ENCODE measurements at places on chromosomes 16 and 17.

- DNase-seq, result peak; percentile 19
Observed at GRCh38 chr17:64320613-64321553, 57.8 kb upstream of the TEX2 start.

- no peak for DNase-seq
Observed at GRCh38 chr16:68346892-68347480, 36.2 kb downstream of the PRMT7 start.

GRCh38 chr16:57373117-57373947 lies 1.0 kb downstream of the CX3CL1 start:
- DNase-seq, result no peak

GRCh38 chr17:10579270-10579669 lies 29.8 kb upstream of the MYH2 start:
- no peak for DNase-seq

- DNase-seq, result no peak
Observed at GRCh38 chr17:61496174-61496956, 44.1 kb downstream of the TBX4 start.

- DNase-seq, result no peak
Observed at GRCh38 chr16:19860166-19861041, 24.2 kb downstream of the GPRC5B start.

GRCh38 chr17:27473748-27474609 lies 17.7 kb downstream of the KSR1 start:
- peak; percentile 80 for DNase-seq

DNA sequence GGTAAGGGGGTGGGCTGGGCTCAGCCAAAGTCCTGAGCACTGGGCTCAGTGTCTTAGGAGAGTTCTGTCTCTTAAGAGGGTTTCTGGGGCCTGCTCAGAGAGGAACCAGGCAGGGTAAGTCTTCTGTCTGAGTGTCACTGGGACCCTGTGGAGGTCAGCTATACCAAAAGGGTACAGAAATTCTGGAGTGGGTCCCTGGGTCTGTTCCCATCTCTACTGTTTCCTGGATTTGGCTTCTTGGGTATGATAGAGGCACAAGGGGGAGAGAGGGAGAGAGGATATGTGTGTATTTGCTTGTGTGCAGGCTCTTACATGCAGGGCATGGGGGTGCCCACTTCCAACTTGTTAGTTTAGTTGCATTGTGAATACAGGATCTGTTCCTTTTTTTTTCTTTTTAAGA lies 1.6 kb downstream of the E2F4 start:
- no peak for DNase-seq

DNA sequence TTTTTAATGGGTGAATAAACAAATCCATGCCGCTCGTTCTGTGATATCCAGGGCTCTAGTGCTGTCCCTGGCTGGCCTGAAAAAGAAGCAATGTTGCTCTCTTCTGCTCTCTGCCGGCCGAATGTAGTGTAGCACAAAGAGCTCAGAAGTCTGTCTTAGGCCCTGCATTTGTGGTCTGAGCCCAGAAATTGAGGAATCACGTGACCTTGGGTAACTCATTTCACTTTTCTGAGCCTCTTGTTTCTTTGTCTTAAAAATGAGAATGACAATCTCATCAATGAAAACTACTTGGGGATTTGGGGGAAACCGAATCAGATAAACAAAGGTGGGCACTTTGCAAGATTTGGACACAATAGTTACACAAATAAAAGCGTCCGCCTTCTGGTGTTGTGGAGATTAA lies 381.6 kb upstream of the ASIC2 start:
- peak; percentile 12 for DNase-seq

DNA sequence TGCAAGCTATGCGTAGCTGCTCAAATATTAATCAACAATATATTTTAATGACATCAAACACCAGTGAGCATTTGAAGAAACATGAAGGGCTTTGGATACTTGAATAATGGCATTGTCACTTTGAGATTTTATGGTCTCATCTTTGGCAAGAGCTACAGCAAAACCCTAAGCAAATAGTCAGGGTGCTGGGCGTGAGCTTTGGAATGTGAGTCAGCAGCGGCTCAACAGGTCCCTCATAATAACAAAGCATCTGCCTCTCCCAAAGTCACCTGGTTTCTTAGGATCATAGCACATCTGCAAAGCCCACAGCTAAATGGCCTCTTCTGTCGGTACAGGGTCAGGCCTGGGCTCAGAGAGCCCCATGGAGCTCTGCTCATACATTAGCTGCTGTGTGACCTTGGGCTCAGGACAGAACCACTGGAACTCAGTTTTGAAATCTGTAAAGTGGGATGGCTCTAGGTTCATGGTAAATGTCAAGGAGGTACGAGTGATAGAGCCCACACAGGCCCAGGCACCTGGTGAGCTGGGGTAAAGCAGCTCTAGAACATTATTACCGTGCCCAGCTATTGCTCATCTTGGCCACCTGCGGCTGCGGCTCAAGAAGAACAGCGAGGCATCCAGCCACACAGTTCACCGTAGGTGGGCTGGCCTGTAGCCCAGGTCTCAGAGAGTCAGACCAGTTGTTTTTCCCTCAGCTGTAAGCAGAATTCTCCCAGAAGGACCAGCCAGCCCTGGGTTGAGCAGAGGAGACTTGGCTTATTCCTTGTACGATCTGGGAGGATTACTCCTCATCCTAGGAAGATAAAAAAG lies 544.5 kb upstream of the CDH11 start:
- DNase-seq, result no peak

DNA sequence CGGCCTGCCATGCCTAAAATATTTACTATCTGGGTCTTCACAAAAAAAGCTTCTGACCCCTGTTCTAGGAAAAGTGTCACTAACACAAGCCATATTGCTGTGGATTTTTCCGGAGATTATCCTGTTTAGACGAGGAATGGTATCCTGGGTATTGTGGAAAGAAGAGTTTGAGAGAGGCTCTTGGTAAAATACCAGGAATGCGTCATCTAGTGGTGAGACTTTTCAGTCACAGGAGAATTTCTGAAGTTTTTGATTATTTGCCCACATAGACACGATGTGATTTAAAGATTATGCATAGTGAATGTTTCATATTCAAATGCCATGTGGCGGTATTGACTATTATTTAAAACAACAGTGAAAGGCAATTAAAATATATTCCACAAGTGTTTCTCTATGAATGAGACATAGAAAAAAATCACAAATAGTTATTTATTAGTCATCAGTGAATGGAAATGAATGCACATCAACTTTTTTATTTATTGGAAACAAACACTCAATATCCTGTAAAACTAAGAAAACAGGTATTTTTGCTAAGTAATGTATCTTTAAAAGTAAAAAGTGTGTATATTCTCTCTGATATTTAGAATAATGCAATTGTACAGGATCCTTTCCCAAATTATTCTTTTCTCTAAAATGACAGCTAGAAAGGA lies 7.8 kb downstream of the KRT28 start:
- no peak for DNase-seq

DNA sequence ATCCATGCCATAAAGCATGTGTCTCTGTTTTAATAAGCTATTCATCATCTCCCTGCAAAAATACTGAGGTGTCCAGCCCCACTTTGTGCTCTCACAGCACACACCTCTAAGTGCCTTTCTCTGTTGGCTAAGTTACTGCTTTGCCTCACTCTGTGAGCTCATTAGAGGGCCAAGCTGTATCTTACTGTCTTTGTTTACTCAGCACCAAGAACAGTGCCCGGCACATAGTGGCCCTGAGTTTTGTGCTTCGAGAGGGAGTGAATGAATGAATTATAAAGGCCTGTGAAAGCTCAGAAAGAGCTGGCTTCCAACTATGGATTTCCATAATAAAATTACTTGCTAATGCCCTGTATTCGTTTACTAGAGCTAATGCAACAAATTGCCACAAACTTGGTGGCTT lies 50.2 kb upstream of the NOG start:
- DNase-seq, result no peak

DNA sequence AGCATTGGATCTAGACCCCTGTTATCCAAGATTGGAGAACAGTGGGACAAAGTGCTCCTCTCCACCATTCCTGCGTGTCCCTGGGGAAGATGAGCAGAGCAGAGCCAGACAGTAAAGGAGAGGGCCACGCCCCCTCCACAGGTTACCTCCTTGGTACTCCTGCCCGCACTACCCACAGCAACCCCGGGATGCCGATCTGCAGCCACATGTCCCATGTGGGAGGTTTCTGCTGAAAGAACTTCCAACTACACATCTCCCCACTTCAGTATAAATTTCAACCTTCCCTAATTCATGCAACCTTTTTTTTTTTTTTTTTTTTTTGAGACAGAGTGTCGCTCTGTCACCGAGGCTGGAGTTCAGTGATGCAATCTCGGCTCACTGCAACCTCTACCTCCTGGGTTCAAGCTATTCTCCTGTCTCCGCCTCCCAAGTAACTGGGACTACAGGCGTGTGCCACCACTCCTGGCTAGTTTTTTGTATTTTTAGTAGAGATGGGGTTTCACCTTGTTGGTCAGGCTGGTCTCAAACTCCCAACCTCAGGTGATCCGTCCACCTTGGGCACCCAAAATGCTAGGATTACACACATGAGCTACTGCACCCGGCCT lies 2.3 kb downstream of the RAB37 start:
- DNase-seq, result no peak

DNA sequence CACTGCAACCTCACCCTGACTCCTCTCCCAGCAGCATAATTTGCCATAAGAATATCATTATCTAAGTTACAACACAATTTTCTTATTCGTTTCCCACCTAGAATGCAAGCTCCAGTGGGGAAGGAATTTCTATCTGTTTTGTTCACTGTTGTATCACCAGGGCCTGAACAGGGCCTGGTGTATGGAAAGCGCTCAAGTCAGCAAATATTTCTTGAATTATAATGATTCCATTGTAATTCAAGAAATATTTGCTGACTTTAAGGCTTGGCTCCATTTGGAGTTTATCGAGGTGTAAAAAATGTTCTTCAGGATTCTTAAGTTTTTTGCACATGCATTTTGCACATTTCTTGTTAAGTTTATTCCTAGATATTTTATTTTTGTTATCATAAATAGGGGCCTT lies 58.4 kb downstream of the RBFOX3 start:
- DNase-seq, result no peak

DNA sequence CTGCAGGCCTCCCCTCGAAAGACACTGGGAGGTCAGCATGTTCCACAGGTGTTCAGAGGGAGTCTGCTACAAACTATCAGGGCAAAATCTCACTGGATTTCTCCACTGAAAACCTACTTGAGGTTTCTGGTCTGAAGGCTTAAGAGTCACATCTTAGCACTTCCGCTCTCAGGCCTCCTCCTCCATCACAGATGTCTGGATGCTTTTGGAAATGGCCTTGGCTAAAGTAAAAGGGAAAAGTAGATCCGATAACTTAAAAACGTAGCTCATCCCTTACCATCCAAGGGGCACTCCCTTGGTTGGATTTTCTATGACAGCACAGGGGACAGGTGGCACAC lies 14.4 kb downstream of the GINS2 start:
- no peak for DNase-seq

DNA sequence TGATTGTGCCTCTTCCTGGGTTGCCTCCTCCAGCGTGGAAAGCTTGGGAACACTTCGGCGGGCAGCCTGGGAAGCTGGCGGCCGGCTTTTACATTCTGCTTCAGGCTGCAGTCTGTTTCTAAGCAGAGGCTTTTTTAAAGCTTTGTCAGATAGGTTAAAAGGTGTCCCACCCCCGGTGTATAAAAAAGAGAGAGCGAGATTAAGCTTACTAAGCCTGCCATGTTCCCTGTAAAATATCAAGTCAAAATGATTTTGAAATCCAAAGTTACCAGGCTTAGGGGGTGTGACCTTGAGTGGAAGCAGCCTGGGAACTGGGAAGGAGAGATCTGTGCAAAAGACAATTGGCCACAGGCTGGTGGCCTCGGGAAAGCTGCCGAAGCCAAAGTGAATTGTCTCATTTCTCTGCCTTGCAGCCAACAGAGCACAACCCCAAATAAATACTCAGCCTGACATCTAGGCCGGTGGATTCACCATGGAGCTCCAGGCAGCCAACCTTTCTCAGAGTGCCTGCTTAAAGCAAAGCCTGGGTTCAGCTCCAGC lies 254.5 kb downstream of the FTO start:
- DNase-seq, result no peak

Measured in stimulated activated CD4-positive, alpha-beta T cell treated with anti-CD3 and anti-CD28 coated beads, Interleukin-1b, Interleukin-23, amount 100 ng/mL, for 24 hours (primary cell).